Activated naive CD8-positive, alpha-beta T cell treated with anti-CD3 and anti-CD28 coated beads for 36 hours (primary cell): ENCODE measurements at places on chromosomes 3 and 15.

DNA sequence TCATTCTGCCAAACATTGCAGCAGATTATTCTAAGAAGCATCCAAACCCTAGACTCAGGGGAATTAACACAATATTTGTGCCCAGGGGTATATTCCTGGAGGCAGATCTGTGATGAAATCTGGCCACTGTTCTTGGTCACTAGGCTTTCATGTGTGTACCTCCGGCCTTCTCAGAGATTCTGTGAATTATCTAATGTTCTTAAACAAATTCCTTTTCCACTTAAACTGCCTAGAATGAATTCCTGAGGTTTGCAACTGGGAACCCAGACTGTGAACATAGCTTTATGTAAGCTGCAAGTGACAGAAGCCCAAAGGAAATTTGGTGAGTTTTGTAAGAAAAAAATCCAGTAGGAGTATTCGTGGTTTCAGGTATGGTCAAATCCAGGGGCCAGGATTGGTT, 20.7 kb upstream of the CTNNB1 start:
- DNase-seq: no peak

- DNase-seq: no peak
These were observed 16.7 kb downstream of the TFG start for GRCh38 chr3:100725935-100726513.

DNA sequence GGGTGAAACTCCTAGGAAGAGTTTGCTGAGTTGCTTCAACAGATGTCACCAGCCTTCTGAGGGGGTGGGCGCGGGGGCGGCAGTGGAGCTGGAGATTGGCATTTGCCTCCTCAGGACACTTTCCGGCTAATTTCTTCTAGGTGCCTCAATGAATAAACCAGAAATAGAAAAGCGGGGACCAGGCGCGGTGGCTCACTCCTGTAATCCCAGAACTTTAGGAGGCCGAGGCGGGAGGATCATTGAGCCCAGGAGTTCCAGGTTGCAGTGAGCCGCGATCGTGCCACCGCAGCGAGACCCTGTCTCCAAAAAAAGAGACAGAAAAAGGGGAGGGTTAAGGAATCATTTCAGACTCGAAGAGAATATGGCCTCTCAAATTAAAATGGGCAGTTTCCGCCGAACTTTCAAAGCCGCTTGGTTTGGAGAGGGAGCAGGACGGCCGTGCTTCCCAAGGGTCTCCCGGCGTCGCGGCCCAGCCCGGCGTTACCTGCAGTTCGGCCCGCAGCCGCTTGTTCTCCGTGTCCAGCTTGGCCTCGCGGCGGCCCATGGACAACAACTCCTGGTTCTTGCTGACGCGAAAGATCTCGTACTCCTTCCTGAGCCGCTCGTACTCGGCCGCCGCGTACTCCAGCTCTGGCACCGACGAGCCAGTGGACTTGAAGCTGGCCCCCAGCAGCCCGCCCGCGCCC, 587 bp downstream of the NPHP3 start:
- DNase-seq: peak; percentile 4

- no peak for DNase-seq
These were observed 98.4 kb downstream of the FSIP1 start for GRCh38 chr15:39684233-39684632.

DNA sequence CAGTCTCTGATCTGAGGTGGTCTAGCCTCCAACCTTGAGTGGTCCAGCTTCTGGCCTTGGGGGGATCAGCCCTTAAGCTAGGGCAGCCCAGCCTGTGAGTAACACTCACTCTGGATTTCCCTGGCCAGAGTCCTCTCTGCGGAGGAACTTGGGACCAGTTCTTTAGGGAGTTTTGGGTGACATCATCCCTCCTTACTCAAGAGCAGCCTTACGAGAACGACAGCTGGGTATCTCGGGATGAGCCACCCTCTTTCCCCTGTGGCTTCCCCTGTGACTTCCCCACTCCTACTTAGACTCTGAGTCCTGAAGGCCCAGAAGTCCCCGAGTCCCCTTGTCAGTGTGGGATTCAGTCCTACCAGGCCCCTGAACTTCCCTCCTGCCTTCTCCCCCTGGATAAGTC, 10.2 kb upstream of the PLXND1 start:
- no peak for DNase-seq

DNA sequence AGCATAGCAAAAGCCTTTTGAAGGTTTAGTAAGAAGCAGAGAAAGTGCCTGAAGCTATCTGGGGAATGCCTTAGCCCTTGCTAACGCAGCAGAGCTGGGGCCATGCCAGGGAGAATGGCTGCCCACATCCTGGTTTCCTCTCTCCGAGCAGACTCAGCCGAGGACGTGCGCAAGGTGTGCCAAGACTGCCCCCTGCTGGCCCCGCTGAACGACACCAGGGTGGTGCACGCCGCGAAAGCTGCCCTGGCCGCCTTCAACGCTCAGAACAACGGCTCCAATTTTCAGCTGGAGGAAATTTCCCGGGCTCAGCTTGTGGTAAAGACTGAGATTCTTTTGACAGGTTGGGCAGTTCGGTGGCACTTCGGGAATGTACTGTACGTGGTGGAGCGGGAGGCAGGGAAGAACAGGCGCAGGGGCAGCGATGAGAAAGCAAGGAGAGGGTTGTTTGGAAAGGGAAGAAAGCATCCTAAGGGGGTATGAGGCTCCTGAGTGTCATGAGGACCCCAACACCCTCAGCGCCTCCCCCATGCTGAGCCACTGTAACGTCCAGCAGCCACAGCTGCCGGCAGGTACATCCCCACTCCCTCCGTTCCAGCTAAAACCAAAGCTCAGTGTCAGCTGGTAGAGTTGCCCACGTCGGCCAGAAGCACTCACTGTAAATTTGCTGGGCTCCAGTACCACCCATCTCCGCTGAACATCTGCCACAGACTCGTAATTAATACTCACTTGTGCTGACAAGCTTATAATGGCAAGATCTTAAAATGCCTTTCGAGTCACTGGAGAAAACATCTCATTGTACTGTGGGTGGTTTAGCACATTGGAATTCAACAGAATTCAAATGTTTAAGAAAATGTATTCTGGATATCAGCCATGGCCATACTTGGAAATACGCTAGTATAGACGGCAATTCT, 4.4 kb downstream of the AHSG start:
- peak; percentile 84 for DNase-seq

GRCh38 chr15:92158426-92158825, 235.3 kb upstream of the ST8SIA2 start:
- DNase-seq: peak; percentile 58

GRCh38 chr3:32374788-32375595, 16.7 kb upstream of the CMTM7 start:
- peak; percentile 46 for DNase-seq

- no peak for DNase-seq
These were observed 53.0 kb upstream of the HES1 start for GRCh38 chr3:194082743-194083636.

DNA sequence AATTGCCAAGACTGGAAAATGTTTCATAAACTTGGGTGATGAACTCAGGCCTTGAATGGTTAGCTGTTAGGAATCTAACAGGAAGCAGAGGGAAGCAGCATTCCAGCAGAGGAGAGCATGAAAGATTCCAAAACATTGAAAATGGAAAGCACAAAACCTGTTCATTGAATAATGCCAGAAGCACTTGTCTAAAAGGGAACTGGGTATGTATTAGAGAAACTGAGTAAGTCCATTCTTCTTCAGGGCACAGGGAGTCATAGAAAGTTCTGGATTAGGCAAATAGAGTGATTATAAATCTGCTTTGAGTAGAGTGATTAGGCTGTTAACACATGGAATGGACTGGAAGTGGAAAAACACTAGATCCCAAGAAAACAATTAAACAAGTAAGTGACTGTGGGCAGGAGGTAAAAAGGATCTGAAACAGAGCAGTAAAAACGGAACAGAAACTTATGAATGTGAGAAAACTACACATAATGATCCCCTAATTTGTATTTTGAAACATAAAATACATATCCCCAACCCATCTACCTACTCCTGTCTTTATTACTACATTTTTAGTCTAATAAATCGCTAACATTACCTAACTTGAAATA, 343.4 kb downstream of the TBC1D5 start:
- no peak for DNase-seq

DNA sequence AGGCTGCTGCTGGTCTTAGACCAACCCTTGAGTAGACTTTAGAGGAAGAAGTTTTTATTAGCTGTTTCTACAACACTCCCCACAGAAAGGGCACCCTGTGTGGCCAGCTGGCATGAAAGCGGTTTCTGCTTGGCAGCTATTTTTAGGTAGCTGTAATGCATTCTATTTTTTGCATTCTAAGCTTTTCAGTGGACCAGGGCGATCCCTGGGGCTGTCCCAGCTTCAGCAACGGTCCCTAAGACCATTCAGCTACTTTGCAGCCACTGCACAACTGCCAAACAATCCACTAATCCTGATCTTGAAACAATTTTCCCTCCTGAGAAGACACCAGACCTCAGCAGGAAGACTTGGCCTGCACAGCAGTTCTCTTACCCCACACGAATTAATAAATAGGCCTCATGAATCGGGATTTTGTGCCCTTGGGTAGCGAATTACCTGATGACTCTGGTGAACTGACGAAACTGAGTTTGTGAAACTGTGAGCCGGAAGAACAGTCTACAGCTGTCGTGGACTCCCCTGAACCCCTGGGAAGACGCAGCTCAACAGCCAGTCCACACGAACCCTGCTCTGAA, 14.6 kb upstream of the TFRC start:
- no peak for DNase-seq
